GM20000 (cell line): ENCODE measurements at places on chromosomes 2 and 18.

DNA sequence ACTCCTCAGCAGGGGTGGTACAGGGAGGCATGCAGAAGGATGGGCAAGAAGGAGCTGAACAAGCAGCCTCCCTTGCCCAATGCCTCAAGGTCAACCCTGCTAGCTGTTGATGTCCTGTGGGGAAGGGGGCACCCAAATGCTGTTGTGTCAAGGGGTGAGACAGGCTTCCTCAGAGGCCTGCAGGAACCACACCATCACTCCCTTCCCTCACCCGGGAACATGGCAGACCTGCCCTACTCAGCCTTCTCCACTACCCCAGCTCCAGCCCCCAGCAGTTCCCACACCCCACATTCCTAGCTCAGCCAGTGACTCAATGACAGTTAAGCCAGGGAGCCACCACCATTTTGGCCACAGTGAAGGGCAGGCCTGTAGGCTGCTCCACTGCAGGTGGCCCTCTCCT is 53.9 kb upstream of the RMP24 start:
- no peak for DNase-seq

DNA sequence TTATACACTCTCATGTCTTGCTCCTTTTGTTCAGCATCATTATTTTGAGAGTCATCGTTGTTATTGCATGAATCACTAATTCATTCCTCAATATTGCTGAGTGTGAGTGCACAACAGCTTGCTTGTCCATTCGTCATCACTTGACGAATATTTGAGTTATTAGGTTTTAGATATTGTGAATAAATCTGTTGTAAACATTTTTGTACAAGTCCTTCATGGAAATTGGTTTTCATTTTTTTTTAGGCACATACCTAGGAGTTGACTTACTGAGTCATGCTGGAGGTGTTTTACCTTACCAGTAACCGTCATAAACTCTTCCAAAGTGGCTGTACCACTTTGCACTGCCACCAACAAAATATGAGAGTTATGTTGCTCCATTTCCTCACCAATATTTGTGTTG is 84.2 kb upstream of the NCK2 start:
- no peak for DNase-seq

GRCh38 chr2:10873171-10873570 is 38.6 kb upstream of the KCNF1 start:
- DNase-seq: no peak

DNA sequence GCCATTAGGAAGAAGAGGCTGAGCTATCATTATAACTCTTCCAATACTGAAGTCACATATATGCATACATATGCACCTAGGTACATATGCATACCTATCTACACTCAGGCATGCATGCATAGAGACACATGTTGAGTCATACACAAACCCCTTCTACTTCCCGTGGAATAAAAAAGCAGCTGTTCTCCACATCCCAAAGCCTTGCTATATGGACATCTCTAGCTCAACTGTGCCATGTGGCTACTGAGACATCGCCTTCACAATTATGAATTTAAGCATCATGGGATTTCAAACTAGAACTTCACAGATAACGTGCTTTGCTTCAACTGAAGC is 120.5 kb downstream of the ANKRD44 start:
- no peak for DNase-seq

- DNase-seq: no peak
Measured at GRCh38 chr2:191366199-191366598, 121.0 kb downstream of the MYO1B start.
